ENCODE measurements at places on chromosomes 7 and 10. TPM values are rescaled to one million over a fixed set of nuclear protein-coding genes. Genes with fewer than 3 reads are reported as not detected.

The GIMAP1 gene
- 4.9 TPM for total RNA-seq

The PLEKHS1 gene
- total RNA-seq = 0.42 TPM

The ATOH7 gene
- not detected for total RNA-seq

The ARMH3 gene
- 13.4 TPM for total RNA-seq

The RBM33 gene
- total RNA-seq = 49.2 TPM

The RBP3 gene
- total RNA-seq = not detected

The EIF3A gene
- 110 TPM for total RNA-seq

The SLC18A3 gene
- 0.11 TPM for total RNA-seq

The PDE6C gene
- not detected for total RNA-seq

The TYSND1 gene
- total RNA-seq = 7.2 TPM

Data from urinary bladder (tissue), 4 donors.